ENCODE measurements at places on chromosomes 16 and 17. TPM values are rescaled to one million over a fixed set of nuclear protein-coding genes. Genes with fewer than 3 reads are reported as not detected.

GRCh38 chr16:3468501-3468900, 25.0 kb downstream of the NAA60 start:
- peaks cover 27% of the 10 kb centered on the region for H3K36me3 ChIP-seq
- DNase-seq, result no peak
- H3K4me1 ChIP-seq, result peaks cover 61% of the 10 kb centered on the region

DNA sequence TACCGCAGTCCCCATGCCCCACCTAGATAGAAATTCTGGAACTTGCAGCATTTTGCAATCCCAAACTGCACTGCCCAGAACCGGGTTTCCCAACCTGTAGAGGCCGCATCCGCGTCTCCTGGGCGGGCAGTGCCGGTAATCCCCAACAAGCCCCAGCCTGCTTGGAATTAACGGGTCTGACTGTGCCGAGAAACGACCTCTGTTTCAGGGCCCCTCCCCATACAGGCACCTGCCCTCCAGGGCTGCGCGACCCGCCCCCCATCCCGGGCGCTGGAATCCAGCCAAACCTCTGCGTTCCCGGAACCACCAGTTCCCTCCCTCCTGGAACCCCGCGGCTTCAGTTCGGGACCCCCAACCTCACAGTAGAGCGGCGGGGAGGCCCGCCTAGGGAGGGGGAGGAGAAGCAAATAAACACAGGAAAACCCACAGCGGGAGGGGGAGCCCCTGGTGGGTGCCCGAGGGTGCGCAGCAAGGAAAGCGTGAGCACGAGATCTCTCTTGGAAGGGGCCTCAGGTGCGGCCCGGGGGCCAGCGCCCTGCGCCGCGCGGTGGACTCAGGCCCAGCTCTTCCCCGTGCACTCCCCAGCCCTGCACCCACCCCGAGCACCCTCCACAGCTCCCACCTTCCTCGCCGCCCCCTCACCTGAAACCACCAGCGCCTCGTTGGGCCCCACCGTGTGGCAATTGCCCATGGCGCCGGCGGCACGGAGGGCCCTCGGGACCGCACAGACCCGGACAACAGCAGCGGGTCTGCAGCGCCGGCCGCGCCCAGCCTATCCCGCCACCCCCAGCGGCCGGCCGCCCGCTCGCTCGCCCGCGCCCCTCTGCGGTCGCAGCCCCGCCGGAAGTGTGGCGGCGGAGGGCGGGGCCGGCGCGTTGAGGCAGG, at the start of gene FLOT2:
TSS of gene FLOT2 (minus strand) at position 850 of the 885 bp plus-strand sequence. CDS start at position 691, 159 bp downstream.
- peak within 1 kb of the TSS; percentile 83 for H3K4me3 ChIP-seq
- peaks cover 14% of the 10 kb centered on the region for H3K36me3 ChIP-seq
- H3K27me3 ChIP-seq, result no peaks in the 10 kb centered on the region
- peaks cover 75% of the 10 kb centered on the region for H3K4me1 ChIP-seq

- H3K36me3 ChIP-seq, result peaks cover 40% of the 10 kb centered on the region
- no peak overlapping the region for H3K4me3 ChIP-seq
- no peaks in the 10 kb centered on the region for H3K27me3 ChIP-seq
- no peak overlapping the region for H3K27ac ChIP-seq
- H3K4me1 ChIP-seq, result peaks cover 8% of the 10 kb centered on the region
Observed at GRCh38 chr17:67221062-67221998, 23.7 kb downstream of the HELZ start.

RAB37 gene
- total RNA-seq, result 21.1 TPM

Data from CD4-positive, alpha-beta T cell (primary cell).